ENCODE measurements at places on chromosomes 6 and 20.

- DNase-seq: no peak
Observed at GRCh38 chr6:63635215-63635587, 401 bp upstream of the PHF3 start.

DNA sequence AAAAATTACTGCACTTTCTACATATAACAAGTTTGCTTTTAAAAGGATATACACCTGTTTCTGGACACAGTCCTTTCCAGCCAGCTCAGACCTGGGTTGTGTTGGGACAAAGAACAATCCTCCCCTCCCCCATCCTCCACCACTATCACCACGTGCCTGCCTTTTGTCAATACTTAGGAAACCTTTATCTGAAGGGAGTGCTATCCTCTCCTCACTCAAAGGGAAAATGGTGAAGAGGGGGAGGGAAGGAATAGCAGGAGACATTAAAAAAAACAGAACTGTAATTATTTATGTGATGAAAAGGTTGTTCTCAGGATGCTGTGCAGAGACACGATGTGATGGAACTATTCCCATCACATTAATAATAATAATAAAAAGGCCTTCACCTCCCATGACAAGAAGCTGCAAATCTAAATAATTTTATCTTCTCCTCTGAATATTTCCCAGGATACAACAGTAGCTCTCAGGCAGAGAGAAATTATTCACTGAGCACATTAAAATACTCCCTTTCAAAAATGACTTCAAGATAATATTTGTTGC lies 105.5 kb downstream of the NRSN1 start:
- DNase-seq: no peak

DNA sequence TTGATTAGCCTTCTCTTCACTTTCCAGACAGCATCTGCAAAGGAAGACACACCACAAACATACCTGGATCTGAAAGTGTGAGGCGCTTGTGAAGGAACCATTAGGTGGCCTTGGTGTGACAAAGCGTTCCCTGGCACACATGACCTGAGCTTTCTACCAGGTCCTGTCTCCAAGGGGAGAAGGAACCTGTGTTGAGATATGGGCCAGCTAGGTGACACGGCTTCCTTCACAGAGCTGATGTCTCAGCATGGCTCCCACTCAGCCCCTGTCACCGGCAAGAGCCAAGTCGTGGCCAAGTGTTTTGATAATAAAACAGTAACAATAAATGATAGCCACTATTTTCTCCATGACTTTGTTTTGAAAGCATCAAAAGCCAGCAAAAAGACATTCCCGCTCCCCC lies 20.3 kb upstream of the TAGAP start:
- DNase-seq: no peak

GRCh38 chr6:15503346-15503680 lies 159.5 kb downstream of the DTNBP1 start:
- DNase-seq: no peak

DNA sequence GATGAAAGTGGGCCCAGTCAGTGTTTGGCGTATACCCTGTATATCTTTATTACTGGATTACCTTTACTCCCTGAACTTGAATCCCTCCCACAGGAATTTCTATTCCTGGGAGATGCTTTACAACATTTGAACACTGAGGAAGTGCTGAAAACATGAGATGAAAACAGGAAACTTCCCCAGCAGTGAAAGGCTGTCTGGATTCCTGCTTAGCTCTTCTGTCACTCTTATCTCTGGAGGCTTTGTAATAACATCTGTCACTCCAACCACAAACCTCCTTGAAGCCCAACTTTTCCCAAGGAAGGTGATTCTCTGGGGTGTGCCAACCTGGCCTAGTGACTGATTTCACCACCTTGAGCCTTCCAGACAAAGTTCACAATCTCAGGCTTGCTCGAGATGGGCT lies 264.5 kb upstream of the BMP2 start:
- no peak for DNase-seq

- DNase-seq: no peak
Observed at GRCh38 chr6:87093199-87093598, 1.7 kb downstream of the CGA start.

- DNase-seq: peak; percentile 6
Observed at GRCh38 chr20:40265825-40266533, 423.1 kb downstream of the MAFB start.

DNA sequence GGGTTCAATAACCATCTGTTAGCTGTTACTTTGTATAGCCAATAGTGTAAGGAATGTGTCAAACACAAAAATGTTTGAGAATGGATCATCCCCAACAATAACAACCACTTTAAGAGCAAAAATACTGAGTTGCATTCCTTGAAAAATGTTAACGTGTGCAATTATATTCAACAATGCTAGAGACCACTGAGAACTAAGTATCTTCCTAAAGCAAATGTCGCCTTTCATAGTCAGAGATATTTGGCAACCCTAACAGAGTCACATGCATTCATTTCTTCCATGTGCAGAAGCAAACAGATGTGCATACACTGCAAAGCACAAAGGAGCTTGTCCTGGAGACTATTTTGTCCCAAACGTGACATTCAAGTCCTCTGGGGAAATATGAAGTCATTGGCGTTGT lies 448.6 kb downstream of the GJA1 start:
- DNase-seq: no peak

Measured in NCI-H460 (cell line).